ENCODE measurements at places on chromosomes 6 and 20.

DNA sequence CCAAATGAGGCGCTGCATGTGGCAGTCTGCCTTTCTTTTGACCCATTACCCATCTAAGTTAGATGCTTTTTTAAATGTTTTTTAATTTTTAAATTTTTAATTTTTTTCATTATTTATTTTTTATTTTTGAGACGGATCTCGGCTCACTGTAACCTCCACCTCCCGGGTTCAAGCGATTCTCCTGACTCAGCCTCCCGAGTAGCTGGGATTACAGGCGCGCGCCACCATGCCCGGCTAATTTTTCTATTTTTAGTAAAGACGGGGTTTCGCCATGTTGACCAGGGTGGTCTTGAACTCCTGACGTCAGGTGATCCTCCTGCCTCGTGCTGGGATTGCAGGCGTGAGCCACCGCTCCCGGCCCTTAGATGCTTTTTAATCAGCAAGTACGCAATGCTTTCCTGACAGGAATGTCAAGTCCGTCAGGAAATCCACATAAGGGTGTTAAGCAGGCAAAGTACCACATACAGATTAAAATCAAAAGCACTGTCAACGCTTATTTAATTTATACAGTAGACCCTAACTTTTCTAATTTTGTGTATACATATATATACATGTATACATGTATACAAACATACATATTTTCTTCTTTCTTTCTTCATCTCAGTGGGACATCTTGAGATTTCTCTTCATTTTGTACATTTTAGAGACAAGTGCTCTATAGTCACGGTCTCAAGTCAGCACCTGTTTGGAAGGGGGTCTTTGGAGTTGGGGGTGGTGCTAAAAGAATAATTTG lies 995 bp upstream of the GSTA4 start:
- peak; percentile 76 for DNase-seq

GRCh38 chr6:18240230-18240629 lies 24.1 kb downstream of the DEK start:
- peak; percentile 14 for DNase-seq

DNA sequence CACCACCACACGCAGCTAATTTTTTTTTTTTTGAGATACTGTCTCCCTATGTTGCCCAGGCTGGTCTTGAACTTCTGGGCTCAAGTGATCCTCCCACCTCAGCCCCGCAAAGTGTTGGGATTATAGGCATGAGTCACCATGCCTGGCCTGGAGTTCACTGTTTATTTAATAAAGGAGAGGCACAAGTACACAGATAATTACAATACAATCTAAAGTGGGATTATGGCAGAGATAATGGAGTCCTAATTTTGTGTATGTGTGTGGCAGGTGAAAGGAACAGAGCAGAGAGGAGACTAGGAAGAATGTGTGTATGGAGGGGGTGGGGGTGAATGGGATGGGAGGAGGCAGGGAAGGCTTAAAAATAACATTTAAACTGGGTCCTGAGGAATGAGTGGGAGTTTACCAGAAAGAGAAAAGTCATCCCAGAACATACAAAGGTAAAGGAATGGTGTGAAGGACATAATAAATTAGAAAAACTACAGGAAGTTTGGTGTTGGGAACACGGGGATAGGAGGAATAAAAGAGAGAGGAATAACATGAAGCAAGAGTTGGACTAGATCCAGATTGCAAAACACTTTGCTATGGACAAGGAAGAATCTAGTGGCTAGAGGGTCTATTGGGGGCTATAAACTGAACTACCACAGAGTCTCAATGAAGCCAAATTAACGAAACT lies 4.4 kb downstream of the NCOA5 start:
- DNase-seq = no peak

DNA sequence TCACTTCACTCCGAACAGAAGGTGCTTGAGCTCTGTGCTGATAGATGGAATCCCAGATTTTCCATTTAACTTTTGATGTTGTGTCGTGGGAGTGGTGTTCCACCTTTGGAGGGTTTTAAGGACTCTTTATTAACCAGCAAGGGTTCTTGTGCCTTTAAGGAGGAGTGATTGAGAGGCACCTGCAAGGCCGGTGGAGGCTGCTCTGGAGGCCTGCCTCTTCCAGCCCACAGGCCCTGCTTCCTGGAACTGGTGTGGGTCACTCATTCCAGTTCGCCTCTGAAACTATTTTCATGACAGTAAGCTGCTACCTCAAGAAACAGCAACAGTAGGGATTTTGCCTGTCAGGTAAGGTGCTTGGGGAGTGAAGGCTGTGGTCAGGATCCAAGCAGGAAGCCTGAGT lies 58.8 kb upstream of the APCDD1L start:
- DNase-seq = no peak

DNA sequence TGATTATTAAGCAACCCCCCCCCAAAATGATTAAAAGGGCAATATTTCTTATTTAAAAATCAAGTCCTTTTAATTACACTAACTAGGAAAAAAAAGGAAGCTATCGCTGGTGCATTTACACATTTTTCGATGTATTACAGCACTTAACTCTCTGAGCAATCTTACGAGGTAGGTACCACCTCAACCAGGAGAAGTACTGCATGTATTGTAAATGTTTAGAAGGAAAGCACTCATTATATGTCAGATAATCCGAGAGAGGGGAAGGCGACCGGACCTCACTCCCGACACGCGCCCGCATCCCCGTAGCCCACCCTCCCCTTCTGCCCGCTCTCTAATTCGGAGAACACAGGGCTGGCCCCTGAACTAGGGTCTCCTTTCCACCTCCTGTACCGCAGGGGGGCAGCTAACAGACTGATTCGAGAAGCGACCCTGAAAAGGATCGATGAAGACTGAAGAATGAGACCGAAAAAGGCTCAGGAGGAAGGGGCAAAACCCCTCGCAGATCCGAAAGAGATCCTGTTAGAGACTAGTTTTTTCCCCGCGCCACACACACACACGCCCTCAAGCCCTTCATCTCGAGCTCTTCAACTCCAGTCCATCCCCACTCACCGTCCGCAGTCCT lies 337 bp downstream of the ESF1 start:
- no peak for DNase-seq

DNA sequence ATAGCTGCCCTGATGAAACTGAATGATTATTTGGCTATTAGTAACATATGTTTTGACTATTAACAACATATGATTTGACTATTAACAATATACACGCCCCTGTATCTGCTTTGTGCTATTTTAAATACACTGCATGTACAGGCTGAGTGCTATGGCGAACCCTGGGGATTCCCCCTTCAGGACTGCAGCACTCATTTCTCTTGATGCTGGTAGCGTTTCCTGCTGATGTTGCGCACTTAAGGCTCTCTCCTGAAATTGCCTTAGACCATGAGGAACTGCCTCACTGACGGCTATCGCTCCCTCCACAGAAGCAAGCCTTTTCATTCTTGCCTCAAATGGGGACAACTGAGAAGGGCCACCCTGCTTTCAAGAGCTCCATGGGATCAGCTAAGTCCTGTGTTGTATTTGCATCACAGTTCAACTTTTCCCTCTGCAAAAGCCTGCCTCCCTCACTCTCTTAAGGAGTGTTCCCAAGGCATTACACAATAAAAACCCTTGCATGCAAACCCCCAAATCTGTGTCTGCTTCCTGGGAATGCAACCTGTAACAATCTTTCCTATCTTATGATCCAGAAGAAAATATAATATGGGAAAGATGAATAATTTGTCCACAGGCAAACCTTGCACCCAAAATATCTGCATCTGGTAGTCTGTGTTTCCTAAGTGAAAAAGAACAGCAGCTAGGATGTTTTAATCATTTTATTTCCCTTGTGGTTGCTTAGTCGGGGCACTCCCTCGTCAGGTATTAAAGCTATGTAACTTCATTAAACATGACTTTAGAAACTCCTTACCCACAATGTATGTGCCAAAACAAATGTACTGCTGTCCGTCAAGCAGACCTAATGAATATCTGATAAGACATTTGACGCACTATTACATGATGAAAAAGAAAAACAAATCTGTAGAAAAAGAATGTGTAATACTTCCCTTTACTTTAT lies 456.4 kb downstream of the COL12A1 start:
- no peak for DNase-seq

DNA sequence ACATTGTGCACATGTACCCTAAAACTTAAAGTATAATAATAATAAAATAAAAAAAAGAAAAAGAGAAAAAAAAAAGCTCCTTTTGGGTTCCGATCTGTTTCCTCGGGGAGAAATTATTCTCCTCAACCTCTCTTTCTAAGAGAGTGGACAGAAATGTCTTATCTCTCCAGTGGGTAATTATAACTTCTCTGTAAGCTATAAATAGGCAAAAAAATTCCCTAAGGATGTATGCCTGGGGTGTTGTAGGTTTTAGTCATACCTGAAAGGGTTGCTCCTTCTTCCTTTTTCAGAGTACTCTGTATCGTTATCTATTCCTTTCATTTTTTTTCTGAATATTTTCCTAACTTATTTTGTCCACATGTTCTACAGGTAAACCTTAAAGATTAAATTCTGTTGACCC lies 169.7 kb upstream of the PTPRK start:
- DNase-seq = no peak

DNA sequence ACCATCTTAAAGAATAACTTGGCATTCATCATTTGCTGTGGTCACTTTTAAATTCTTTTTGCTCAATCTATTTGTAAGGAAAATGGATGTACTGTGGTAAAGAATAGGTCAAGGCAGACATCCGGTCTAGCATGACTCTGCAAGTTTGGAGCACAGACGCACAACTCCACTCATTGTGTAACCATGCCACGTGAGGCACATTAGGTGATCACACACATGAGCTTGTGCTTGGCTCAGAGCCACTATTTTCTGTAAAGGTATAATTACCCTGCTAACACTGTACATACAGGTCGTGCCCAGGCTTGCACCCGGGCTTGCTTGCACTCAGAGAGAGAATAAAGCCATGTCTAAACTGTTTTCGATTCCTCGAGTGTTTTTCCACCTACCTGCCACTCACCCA lies 1289.1 kb upstream of the ADGRB3 start:
- no peak for DNase-seq

- no peak for DNase-seq
These were observed 2.8 kb downstream of the UNC5CL start for GRCh38 chr6:41036186-41036585.

DNA sequence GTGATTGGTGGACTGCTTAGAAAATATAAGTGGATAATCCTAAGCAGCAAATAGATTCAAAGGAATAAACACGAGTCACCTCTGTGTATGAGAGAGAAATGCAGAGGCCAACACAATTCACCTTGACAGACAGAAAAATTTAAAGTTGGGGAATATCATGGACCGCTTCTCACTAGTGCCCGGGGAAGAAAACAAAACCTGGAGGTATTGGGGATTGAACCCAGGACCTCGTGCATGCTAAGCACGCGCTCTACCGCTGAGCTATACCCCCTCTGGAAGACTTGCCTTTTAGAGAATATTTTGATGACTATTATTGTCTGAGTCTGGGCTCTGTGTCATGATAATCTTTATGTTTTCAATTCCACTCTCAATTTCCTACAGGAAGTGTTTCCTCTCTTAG lies 111.9 kb downstream of the TRIM27 start:
- no peak for DNase-seq

GRCh38 chr20:63696306-63696627 lies 185 bp upstream of the TNFRSF6B start:
- DNase-seq = no peak

- DNase-seq = peak; percentile 44
These were observed 237.2 kb upstream of the PRND start for GRCh38 chr20:4484379-4484997.

- DNase-seq = no peak
These were observed 56.2 kb downstream of the TMEM242 start for GRCh38 chr6:157267109-157267611.

DNA sequence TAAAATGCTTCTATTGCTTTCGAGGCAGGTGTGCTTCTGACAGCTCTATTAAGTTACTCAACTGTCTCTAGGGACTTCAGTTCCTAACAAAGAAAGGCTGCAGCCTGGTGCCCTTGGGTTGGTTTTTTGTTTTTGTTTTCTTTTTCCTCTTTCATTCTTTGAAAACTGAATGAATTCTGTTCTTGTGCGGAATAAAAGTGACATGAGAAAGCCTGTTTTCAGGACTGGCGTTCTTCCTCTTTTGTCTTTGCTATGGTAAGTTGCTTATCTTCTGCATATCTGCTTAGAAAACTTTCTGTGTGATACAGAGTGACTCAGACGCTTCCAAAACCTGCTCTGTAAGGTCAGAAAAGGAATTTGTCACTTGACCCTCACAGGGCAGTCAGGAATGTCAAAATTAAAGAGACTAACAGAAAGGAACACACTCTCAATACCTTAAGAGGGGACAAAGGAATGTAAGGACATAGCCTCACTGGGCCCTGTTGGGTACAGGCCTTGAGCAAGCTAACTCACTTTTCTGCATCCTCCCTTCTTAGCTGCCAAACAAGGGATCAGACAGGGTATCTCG lies 56.2 kb upstream of the NHSL1 start:
- DNase-seq = no peak

GRCh38 chr6:13741365-13741764 lies 29.7 kb upstream of the RANBP9 start:
- DNase-seq = no peak

DNA sequence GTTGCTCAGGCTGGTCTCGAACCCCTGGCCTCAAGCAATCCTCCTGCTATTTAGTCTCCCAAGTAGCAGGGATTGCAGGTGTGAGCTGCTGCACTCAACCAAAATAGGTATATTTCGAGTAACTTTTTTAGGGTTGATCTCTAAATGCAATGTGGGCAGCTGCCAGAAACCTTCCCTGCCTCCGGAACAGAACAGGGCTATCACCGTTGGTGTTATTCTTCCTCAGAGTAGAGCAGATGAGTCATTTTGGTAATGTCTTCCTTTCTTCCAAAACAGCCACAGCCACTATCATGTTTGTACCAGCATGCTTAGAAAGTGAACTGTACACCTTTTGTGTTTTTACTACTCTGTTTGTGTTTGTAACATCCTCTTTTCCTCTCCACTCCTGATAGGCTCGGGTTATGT lies 44.1 kb downstream of the SNX9 start:
- peak; percentile 75 for DNase-seq

GRCh38 chr6:63734923-63735322 lies 99.3 kb downstream of the PHF3 start:
- no peak for DNase-seq

GRCh38 chr6:137705160-137706082 lies 161.6 kb upstream of the TNFAIP3 start:
- peak; percentile 93 for DNase-seq

DNA sequence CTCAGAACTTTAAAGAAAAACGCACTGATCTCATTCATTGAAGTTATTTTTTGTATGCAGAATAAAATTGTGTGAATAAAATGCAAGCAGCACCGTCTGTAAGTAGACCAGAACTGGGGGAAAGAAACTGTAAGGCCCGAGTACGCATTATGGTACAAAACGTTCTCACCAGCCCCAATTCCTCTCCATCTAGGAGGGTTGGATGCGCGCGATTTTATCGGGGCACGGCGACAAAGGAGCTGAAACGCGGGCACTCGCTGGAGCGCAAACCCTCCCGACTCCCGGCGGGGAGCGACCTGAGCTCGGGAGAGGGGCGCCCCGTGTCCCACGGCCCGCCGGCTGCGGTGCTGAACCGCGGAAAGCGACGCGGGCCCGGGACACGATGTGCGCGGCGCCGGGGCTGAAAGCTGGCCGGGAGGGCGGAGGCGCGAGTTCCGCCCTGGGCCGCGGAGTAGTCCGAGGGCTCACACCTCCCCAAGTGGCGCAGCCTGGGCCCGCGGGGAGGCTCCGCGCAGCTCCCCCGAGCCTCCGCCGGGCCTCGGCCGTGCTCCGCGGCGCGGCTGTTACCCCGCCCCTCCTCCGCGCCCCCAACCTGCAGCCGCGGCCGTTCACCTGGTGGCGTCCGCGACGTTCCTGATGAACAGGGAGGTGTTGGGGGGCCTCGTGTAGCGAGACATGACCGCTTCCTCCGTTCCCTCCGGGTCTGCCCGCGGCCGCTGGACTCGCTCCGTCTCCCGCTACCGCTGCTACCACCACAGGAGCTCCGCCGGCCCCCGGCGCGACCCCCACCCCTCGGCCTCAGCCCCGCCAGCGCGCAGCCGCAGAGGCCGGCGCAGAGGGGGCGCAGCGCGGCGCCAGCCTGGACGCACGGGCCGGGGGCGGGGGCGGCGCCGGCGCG lies at the start of gene SRSF12:
Gene SRSF12, minus strand, starts transcription at position 861 of the 898 bp plus-strand sequence. Its CDS starts 184 bp downstream, at position 677.
- DNase-seq = peak; percentile 73

Data from activated CD4-positive, alpha-beta T cell treated with anti-CD3 and anti-CD28 coated beads, Interleukin-2, amount 10 ng/mL, durations not matched to agents 24 days and 14 days (primary cell).